ENCODE measurements at places on chromosomes 3 and 15. TPM values are rescaled to one million over a fixed set of nuclear protein-coding genes. Genes with fewer than 3 reads are reported as not detected.

The LDHAL6B gene
- total RNA-seq, result not detected

The ARGFX gene
- total RNA-seq, result not detected

The LTK gene
- 0.07 TPM for total RNA-seq

The CPN2 gene
- total RNA-seq, result not detected

The CYP8B1 gene
- total RNA-seq, result not detected

The CCDC191 gene
- 2.4 TPM for total RNA-seq

The ITIH4 gene
- total RNA-seq, result 2.5 TPM

The GPR27 gene
- 0.26 TPM for total RNA-seq

The GHRL gene
- total RNA-seq, result not detected

The SIDT1 gene
- 0.20 TPM for total RNA-seq

The CLDN18 gene
- total RNA-seq, result not detected

The PIK3R4 gene
- 31.5 TPM for total RNA-seq

The ARPC4 gene
- 160 TPM for total RNA-seq
